ENCODE measurements at places on chromosomes 2 and 18.

- DNase-seq: no peak
These were observed 22.3 kb downstream of the TMEM18 start for GRCh38 chr2:654896-655295.

GRCh38 chr18:24234330-24234729, 95.5 kb downstream of the CABYR start:
- DNase-seq: no peak

- DNase-seq: no peak
These were observed 202.3 kb downstream of the ASB1 start for GRCh38 chr2:238629064-238629463.

DNA sequence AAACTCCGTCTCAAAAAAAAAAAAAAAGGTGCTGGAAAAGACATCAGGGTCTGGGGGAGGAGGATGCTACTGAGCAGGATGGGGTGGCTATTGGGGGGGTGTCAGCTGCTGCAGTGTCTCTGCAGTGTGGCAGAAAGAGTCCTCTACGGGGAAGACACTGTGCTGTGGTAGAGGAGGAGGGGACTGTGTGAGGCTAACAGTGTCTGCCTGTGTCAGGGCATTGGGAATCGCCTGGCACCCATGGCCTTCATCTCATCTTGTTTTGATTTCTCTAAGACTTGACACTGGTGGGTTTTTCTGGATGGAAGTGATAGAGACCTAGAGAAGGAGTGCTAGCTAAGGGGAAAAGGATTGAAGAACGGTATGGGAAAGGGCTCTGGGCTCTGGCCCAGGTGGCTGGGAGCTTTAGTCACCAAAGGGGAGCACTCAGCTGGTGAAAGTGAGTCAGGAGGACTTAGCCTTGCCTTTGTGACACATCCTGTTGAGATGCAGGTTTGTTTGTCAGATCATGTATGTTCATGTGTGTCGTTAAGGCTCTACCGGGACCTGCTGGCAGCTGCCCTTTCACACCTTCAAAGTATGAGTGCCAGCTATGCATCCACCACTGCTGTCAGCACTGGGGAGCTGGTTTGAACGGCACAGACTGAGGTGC, 58.0 kb downstream of the FARP2 start:
- DNase-seq: no peak

DNA sequence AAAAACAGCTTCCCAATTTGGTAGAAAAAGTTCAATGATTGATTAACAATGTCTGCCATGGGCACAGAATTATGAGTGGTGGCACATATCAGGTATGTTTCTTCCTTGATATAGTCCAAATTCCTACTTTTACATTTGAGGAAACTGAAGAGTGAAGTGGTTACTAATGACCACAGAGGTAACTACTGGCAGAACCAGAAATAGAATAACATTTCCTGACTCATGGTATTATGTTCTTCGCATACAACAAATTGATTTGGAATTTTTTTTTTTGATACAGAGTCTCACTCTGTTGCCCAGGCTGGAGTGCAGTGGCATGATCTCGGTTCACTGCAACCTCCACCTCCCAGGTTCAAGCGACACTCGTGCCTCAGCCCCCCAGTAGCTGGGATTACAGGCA, 6.0 kb upstream of the NFE2L2 start:
- DNase-seq: no peak

GRCh38 chr2:239177325-239177724, 223.5 kb downstream of the HDAC4 start:
- DNase-seq: no peak

DNA sequence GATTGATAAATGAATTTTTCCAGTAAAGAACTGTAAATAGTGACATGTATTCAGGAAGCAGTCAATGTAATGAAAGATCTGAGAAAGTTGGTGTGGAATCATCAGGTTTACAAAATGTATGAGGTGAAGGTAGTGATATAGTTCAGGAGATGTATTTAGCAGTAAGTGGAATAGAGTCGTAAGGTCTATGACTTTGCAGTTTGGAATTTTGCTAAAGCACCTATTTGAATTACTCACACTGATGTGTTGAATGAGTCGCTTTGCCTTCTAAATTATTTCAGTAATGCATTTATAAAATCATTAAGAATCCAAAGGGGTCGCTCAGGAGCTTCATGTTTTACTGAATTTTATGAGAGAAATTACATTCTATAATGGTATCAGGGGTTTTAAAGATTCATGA, 713.7 kb downstream of the DSC3 start:
- DNase-seq: no peak

DNA sequence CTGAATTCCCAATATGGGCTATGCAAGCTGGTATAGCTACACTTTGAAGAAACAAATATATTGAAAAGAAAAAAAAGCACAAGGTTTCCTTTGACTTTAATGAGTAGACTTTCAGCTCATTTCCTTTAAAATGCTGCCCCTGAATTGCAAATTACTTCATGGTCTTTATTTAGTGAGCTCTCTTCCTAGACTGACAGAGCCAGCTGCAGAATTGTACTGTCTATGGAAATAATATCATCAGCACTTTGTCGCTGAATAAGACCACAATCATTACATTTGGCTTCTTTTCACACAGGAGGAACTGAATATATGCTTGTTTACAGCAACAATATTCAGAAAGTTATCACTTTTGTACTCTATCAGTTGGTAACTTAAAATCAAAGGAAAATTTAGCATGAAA, 41.7 kb downstream of the ARL5A start:
- no peak for DNase-seq

GRCh38 chr2:199273042-199273511, 184.7 kb downstream of the SATB2 start:
- DNase-seq: no peak

Data from stimulated activated CD8-positive, alpha-beta memory T cell treated with anti-CD3 and anti-CD28 coated beads, Interleukin-2, amount 100 ng/mL, for 1 hour (primary cell).